Activated CD8-positive, alpha-beta memory T cell treated with anti-CD3 and anti-CD28 coated beads, Interleukin-2, amount 50 U/mL, for 48 hours (primary cell): ENCODE measurements at places on chromosomes 16 and 17.

- DNase-seq: no peak
Observed at GRCh38 chr17:68249354-68249765, 1.5 kb downstream of the AMZ2 start.

DNA sequence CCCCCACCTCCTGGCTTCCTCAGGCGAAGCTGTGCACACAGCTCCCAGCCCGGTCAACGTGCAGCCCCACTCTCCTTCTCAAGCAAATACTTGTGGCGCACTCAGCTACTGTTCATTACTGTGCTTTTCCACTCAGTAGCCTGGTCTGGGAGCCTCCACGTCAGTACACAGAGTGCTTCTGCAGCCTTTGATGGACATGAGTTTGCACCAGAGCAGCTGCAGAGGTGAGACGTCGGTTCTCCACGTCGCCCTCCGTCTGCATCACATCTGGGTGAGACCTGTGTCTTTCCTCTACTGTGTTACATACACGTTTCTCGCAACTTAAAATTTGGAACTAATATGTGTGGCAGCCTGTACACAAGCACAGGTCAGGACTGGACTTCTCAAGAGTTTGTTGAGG is 334.3 kb downstream of the C16orf95 start:
- no peak for DNase-seq

GRCh38 chr17:1174263-1174880 is 5.4 kb downstream of the ABR start:
- DNase-seq: no peak

GRCh38 chr16:50606431-50607050 is 58.3 kb downstream of the NKD1 start:
- no peak for DNase-seq

DNA sequence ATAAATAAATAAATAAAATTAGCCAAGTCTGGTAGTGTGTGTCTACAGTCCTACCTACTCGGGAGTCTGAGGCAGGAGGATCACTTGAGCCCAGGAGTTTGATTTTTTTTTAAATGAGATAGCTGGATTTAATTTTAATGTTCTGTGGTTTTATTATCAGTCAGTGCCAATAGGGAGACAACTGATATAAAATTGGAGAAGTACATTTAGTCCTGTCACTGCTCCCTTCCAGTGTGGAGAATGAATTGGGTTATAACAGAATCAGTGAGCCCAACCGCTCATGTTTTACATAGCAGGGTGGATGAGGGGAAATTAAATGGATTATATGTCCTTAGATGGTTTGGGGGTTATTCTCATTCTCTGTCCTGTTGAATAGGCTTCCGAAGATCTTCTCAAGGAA is 6.2 kb downstream of the NME1 start:
- no peak for DNase-seq

DNA sequence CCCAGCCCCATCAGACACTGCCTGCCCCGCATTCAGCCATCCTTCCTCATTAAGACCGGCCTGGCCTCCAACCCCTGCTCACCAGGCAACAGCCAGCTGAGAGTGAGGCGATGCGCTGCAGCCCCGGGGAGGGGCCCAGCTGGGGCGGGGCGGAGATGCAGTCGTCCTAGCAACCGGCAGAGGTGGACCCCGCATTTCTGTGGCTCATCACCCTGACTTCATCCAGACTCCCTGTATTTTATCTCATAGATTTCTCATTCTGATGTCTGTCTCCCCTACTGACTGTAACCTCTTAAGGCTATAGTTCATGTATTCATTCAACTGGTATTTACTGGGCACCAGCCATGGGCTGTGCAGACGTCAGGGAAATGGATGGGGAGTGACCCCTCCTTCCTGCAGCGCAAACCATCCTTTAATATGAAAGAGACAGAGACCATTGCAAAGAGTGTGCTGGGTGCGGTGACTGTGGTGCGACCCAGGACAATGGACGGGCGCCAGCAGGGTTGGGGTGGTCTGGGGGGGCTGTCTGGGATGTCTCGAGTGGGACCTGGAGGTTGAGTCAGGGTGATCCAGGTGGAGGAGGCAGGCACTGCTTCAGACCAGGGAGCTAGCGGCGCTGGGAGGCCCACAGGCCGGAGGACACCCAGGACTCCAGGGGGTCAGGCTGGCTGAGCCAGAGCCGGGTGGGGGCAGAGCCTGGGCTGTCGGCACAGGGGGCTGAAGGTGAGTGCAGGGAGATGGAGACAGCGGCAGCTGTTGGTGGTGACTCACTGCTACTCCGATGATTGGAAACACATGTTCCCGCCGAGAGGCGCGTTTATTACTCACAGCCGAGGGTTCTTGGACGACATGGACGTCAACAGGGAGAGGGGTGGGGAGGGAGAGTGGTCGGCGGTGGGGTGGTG is 10.5 kb upstream of the TIMP2 start:
- no peak for DNase-seq

- DNase-seq: no peak
Observed at GRCh38 chr16:82735186-82735585, 108.4 kb downstream of the CDH13 start.

- DNase-seq: no peak
Observed at GRCh38 chr17:2644971-2645370, 51.5 kb downstream of the PAFAH1B1 start.

GRCh38 chr17:61126473-61127249 is 273.0 kb upstream of the TBX2 start:
- no peak for DNase-seq

- DNase-seq: no peak
Observed at GRCh38 chr17:19590912-19591551, 57.4 kb downstream of the SLC47A1 start.

GRCh38 chr16:65515193-65515592 is 393.3 kb upstream of the CDH11 start:
- DNase-seq: no peak

GRCh38 chr16:62700426-62701294 is 664.4 kb upstream of the CDH8 start:
- no peak for DNase-seq

GRCh38 chr16:10362077-10362863 is 23.6 kb upstream of the ATF7IP2 start:
- DNase-seq: no peak

- no peak for DNase-seq
Observed at GRCh38 chr16:80023865-80024264, 423.3 kb upstream of the MAF start.

DNA sequence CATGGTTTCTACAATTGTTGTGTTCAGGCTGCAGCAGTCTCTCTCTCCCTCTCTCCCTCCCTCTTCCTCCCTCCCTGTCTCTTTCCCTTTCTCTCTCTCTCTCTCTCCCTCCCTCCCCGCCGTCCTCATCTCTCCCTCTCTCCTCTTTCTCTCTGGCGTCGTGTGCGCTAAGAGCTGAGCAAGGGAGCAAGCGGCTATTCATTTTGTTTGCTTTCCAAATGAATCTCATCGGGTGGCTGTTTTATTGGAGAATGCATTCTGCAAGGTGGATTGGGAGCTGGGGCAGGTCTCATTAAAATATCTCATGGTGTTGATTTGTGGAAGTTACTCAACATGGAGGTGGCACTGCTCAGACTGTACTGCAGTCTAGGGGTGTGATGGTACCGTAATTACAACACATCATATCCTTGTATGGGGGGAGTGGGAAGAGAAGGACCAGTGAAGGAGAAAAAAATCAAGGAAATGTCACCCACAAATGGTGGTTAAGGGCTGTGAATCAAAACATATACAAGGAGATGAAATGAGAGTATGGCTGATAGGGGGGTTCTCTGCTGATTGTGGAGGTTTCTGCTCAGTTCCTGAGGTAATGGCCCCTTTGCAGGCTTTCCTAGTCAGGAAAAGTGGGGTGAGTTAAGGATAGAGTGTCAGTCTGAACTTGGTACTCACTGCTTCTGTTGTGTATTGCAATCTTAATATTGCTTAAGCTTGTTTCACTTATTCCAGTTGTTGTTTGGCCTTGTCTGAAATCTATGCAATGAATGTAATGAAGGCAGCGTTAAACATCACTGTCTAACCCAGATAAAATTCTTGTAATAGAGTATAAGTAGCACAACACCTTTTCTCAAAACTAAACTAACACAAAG is 2.7 kb downstream of the MSL1 start:
- DNase-seq: no peak

GRCh38 chr17:77867976-77868713 is 90.4 kb upstream of the TNRC6C start:
- no peak for DNase-seq

DNA sequence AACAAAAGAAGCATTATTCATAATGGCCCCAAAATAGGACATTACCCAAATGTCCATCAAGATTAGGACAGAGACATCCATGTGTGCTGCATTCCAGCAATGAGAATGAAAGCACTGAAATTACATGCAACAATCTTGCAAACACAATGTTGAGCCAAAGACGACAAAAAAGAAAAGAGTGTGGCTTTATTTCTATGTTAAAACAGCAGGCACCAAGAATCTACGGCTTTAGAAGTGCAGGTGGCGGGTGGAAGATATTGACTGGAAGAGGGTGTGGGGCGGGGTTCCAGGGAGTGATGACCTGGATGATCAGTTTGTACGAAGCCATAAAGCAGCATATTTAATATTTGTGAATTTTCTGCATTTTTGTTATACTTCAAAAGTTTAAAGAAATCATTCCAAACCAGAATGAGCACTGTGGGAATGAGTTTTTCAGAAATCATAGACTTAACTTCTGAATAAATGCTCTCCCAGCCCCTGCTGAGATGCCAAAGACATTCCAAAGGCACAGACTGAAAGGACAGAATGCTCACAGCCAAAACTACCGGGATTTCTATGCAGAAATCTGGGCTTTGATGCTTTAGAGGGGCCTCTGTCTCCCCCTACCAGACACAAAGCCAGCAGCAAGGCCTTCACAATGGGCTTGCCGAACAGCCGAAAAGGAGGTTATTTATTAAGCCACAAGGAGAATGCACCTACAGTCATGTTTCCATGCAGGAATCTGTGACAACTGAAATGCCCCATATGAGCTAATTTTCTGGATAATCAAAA is 361.6 kb downstream of the GRIN2A start:
- no peak for DNase-seq

- no peak for DNase-seq
Observed at GRCh38 chr17:17134957-17135333, 71.2 kb downstream of the PLD6 start.

GRCh38 chr16:1691956-1692355 is 13.9 kb downstream of the JPT2 start:
- DNase-seq: no peak

- peak; percentile 68 for DNase-seq
Observed at GRCh38 chr17:38579934-38580333, 25.8 kb downstream of the SRCIN1 start.
